NCI-H1436 (cell line): ENCODE measurements at places on chromosomes 7 and 10.

DNA sequence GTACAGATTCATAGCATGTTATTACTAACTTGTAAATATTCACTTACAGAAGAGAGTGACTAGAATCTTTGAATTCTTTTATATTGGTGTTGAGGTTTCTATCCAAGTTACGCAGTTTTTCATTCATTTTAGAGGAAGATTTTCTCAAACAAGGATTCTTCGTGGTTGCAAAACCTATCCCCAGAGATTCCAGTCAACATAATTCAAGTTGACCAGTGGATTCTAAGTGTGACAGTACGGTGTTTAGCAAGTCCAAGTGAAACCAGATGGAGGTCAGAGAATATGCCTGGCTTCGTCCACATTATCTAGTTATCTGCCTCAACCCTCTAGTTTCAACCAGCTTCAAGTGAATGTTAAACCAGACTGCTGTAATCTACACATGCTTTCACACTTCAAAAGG is 131.9 kb downstream of the SDK1 start:
- DNase-seq = no peak

- DNase-seq = no peak
Measured at GRCh38 chr10:24873281-24873683, 79.1 kb downstream of the PRTFDC1 start.

- no peak for DNase-seq
Measured at GRCh38 chr7:151880688-151881087, 3.8 kb upstream of the PRKAG2 start.

DNA sequence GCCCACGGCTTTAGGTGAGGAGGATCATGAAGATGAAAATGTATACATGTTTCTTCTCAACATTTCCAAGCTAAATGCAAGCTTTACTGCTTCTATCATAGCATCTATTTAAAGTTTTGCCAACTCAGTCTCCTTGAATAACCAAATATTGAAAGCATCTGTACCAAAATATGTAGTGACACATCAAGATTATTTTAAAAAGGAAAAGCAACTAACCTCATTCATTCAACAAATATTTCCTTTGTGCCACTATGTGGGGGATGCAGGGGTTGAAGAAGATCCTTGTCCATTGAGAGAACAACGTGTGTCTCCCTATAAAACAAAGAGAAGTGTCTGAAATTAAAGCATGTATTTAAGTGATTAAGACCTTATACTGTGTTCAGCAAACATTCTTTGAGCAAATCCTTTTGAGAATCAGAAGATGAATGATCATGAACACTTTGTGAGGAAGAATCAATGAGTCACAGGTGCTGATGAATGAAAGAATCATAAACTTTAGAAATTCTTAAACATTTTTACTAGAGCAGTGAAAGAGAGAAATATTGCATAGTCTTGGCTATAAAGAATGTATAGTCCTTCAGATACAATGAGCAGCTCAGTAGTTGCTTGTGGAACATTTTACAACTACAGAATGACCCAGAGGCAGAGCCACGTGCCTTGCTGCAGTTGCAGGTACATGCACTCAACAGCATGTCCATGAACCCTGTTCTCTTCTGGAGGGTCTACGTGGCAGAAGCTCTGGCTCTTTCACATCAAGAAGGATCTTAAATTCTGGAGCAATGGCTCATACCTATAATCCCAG is 13.9 kb downstream of the TAS2R60 start:
- no peak for DNase-seq

GRCh38 chr10:29804025-29804852 is 169.5 kb upstream of the SVIL start:
- no peak for DNase-seq

DNA sequence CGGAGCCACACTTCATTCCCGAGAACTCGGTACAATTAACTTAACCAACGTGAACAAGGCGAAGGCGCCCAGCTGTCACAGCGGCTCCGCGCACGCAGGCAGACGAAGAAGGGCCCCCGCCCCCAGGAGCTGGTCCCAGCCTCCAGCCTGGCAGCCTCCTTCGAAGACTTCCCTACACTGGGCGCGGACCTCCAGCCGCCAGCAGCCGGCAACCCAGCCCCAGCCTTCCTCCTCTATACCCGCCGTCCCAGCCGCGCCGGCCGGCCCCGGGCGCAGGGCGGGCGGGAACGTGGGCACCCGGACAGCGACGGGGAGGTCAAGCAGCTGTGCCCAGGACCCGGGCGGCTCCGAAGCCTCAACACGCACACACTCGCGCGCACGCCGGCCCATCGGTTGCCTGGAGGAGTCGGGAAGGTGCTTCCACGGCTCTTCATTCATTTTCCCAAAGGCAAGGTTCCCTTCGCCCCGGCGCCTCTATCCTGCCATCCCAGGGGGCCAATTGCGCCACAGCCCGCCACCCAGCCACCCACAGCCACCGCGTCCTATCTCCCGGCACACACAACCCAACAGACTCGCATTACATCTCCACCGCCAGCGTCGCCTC is 1.6 kb downstream of the CHST15 start:
- no peak for DNase-seq

DNA sequence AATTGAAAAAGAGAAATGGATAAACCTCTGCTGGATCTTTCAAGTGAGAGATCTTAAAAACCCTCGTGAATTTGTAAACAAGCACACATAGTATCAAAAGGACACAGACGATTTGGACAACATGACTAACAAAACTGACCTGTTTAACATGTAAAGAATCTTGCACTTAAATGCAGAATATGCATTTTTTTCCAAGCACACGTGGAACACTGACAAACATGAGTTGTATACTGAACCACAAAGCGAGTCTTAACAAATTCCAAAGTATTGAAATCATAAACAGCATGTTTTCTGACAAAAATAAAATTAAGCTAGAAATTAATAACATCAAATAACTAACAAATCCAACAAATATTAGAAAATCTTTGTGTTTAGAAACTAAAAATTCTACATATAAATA is 65.0 kb upstream of the ZNF746 start:
- no peak for DNase-seq

DNA sequence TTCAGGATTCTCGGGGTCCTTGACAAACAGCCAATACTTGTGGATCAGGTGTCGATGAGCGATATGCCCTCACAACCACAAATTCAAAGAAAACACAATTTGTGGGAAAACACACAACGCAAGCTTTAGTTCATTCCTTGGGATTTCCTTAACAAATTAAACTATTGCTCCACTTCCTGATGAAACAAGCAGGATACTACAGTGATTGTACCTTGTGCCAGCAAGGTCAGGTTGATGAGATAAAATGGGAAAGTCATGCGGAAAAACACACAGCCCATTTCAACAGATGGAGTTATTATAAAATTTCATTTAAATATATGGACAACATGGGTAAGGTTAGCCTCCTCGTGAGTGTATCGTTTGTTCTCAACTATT is 8.8 kb upstream of the RHOBTB1 start:
- DNase-seq = no peak
